Activated B cell treated with CpG ODN at 0.5 μM for 24 hours (primary cell): ENCODE measurements at places on chromosomes 7 and 10. TPM values are rescaled to one million over a fixed set of nuclear protein-coding genes. Genes with fewer than 3 reads are reported as not detected.

GRCh38 chr10:78870458-78870857 lies 198.3 kb upstream of the ZMIZ1 start:
- H3K27ac ChIP-seq: no peak overlapping the region
- peaks cover 36% of the 10 kb centered on the region for H3K27me3 ChIP-seq
- no peaks in the 10 kb centered on the region for H3K4me1 ChIP-seq
- no peak for DNase-seq
- H3K4me3 ChIP-seq: no peak overlapping the region

GRCh38 chr10:35378541-35379210 lies 42.4 kb downstream of the CCNY start:
- peak overlapping the region; percentile 68 for H3K4me3 ChIP-seq
- peak overlapping the region; percentile 91 for H3K27ac ChIP-seq
- peaks cover 62% of the 10 kb centered on the region for H3K4me1 ChIP-seq
- no peaks in the 10 kb centered on the region for H3K27me3 ChIP-seq

GRCh38 chr7:45072131-45073030 lies 16.4 kb downstream of the NACAD start:
- H3K27ac ChIP-seq: no peak overlapping the region
- peaks cover 10% of the 10 kb centered on the region for H3K4me1 ChIP-seq
- peaks cover 93% of the 10 kb centered on the region for H3K36me3 ChIP-seq
- no peak for DNase-seq

DNA sequence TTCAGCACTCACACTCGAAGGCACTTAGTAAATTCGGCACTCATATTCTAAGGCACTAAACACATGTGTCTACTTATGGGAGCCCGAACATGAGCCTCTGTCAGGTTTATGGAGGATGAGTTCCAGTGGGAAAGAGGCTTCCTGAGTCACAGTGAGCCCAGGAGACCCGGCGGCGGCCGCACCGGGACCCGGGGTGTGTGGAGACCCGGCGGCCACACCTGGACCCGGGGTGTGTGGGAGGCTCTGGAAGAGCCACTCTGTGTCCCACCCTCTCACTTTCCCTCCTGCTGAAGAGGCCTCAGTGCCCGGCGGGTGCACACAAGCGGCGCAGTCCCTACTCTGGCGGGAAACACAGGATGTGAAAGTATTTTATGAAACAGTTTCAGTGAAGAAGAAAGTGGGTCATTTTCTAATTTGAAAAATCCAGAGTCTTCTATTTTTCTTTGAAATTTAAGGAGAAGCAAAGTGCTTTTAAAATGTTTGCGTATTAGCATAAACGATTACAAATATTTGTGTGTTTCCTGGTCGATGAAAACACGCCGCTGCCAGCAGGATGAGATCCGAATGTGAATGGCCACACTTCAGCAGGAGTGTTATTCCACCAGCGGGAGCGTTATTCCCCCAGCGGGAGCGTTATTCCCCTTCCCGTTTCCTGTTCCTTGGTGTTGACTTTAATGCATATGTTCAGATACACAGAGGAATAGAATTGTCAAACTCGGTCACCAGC lies 625.1 kb downstream of the DNAJB6 start:
- no peak overlapping the region for H3K4me3 ChIP-seq
- H3K4me1 ChIP-seq: no peaks in the 10 kb centered on the region
- DNase-seq: no peak
- H3K36me3 ChIP-seq: no peaks in the 10 kb centered on the region

GRCh38 chr7:118590107-118590506 lies 365.6 kb downstream of the ANKRD7 start:
- H3K4me3 ChIP-seq: no peak overlapping the region
- DNase-seq: no peak
- H3K27me3 ChIP-seq: no peaks in the 10 kb centered on the region
- no peaks in the 10 kb centered on the region for H3K4me1 ChIP-seq
- H3K27ac ChIP-seq: no peak overlapping the region
- H3K36me3 ChIP-seq: no peaks in the 10 kb centered on the region

DNA sequence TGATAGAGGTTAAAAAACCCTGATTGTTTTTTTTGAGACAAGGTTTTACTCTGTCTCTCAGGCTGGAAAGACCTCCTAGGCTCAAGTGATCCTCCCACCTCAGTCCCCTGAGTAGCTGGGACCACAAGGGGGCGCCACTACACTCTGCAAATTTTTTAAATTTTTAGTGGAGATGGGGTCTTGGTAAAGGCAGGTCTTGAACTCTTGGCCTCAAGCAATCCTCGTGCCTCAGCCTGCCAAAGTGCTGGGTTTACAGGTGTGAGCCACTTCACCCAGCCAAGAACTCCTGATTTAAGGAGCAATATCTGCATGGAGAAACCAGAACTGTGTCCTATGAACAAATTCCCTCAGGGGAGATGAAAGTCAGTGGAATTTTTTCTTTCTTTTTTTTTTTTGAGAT lies 7.3 kb upstream of the KLHDC10 start:
- peak; percentile 48 for DNase-seq
- H3K36me3 ChIP-seq: no peaks in the 10 kb centered on the region
- H3K4me3 ChIP-seq: no peak overlapping the region
- H3K27ac ChIP-seq: no peak overlapping the region
- peaks cover 7% of the 10 kb centered on the region for H3K27me3 ChIP-seq

DNA sequence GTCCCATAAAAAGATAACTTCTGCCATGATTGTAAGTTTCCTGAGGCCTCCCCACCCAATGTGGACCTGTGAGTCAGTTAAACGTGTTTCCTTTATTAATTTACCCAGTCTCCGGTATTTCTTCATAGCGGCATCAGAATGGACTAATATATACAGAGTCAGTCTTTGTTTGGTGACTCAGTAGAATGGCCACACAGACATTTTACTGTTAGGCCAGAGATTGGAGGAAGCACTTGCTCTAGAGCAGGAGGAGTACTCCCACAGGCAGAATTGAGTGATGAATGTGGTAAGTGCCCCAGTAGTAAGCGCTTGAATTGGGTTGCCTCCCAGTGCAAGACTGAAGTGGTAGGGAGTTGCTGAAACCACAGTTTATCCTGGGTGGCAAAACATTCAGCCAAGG lies 149.5 kb upstream of the SMIM30 start:
- DNase-seq: no peak
- no peaks in the 10 kb centered on the region for H3K27me3 ChIP-seq
- H3K36me3 ChIP-seq: no peaks in the 10 kb centered on the region
- no peaks in the 10 kb centered on the region for H3K4me1 ChIP-seq
- H3K4me3 ChIP-seq: no peak overlapping the region

GRCh38 chr7:20107582-20107981 lies 109.6 kb downstream of the MACC1 start:
- H3K27ac ChIP-seq: no peak overlapping the region
- no peaks in the 10 kb centered on the region for H3K4me1 ChIP-seq
- H3K27me3 ChIP-seq: no peaks in the 10 kb centered on the region
- H3K36me3 ChIP-seq: no peaks in the 10 kb centered on the region
- H3K4me3 ChIP-seq: no peak overlapping the region

DNA sequence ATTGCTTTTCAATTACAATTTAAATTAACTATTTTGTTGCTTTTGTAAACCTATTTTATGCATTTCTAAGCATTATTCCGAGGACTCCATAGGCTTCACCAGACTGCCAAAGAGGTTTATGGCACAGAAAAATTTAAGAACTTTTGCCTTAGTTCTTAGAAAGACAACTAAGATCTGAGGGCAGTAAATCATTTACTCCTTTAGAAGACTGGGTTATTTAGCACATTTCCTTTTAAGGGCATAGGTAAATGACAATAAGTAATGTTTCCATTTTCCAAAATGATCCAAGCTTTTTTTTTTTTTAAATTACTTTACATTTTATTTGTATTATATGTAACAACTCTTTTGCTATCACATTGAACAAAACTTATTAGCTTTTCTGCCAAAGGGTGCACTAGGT lies 15.0 kb upstream of the STEAP4 start:
- H3K4me3 ChIP-seq: no peak overlapping the region
- H3K4me1 ChIP-seq: no peaks in the 10 kb centered on the region
- no peak overlapping the region for H3K27ac ChIP-seq

DNA sequence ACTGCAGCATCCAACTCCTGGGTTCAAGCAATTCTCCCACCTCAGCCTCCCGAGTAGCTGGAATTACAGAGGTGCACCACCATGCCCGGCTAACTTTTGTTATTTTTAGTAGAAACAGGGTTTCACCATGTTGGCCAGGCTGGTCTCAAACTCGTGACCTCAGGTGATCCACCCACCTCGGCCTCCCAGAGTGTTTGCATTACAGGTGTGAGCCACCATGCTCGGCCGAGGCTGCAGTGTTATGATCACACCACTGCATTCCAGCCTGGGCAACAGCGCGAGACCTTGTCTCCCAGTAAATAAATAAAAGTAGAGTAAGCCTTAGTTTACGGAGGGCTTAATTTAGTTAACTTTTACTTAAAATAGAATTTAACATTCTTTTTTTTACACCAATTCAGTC lies 23.7 kb upstream of the IGF2BP3 start:
- H3K27me3 ChIP-seq: no peaks in the 10 kb centered on the region
- H3K4me3 ChIP-seq: no peak overlapping the region
- peaks cover 2% of the 10 kb centered on the region for H3K36me3 ChIP-seq
- H3K4me1 ChIP-seq: peaks cover 5% of the 10 kb centered on the region
- H3K27ac ChIP-seq: no peak overlapping the region
- no peak for DNase-seq

Gene SND1
- total RNA-seq: 204 and 215 TPM in 2 replicates

Gene TRIM50
- not detected in 2 replicates for total RNA-seq
